ENCODE measurements at places on chromosomes 3 and 15.

DNA sequence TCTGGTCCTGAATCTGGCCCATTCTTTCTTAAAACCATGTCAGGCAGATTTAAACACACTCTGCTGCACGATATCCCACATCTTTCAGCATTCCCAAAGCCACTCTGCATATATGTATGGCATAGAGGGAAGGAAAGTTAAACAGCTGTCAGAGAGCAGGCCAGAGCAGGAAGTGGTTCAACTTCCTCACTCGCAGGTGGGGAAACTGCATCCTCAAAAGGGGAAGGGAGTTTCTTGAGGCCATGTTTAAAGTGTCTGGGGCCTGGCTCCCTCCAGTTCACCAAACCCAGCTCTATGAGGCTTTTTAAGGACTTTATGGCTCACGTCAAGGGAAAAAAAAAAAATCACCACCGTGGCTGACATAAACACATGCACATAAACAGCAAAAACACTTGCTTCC, 123.1 kb downstream of the OPA1 start:
- DNase-seq = no peak

DNA sequence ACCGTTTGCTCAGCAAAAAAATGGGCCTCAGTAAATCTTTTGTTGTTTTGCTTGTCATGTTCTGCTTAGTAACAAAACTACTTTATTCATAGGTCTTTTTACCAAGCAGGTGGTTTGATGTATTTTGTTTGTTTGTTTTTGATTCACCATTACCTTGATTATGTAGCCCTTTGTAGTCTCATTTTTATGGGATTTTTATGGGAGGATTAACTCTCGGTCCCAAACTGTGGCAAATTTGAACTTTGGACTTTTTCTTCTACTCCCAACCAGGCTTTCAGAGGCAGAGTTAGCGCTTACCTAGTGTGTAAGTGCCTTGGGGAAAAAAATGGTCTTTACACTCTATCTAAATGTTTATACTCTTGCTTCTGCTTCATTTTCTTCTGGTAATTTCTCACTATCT, 276.7 kb upstream of the POU1F1 start:
- DNase-seq = no peak

GRCh38 chr3:72323773-72324172, 524.5 kb downstream of the SHQ1 start:
- DNase-seq = no peak

GRCh38 chr3:59925946-59926345, 876.1 kb upstream of the CFAP20DC start:
- no peak for DNase-seq

- no peak for DNase-seq
Observed at GRCh38 chr3:36700537-36701248, 63.7 kb downstream of the DCLK3 start.

DNA sequence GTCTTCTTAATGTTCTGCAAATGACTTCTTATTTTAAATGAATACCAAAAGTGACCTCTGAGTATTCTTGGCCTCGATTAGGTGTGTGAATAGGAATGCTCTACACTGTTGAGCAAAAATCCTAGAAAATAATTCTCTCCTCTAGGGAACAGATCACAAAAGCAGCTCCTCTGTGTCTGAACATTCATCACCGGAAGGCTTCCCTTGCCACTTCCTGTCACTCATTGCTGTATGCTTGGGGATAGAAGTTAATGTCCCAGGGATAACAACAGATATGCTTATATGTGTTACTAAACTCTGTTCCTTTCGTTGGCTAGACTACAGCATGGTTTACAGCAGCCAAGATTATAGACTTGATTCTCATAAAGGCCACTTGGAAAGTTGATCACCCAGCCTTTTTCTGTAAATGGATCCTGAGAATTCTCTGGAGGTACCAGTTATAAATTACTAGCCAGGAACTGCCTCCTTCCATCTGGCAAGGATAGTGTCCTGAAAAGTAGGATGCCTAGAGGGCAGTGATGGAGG, 16.0 kb upstream of the PTX3 start:
- no peak for DNase-seq

DNA sequence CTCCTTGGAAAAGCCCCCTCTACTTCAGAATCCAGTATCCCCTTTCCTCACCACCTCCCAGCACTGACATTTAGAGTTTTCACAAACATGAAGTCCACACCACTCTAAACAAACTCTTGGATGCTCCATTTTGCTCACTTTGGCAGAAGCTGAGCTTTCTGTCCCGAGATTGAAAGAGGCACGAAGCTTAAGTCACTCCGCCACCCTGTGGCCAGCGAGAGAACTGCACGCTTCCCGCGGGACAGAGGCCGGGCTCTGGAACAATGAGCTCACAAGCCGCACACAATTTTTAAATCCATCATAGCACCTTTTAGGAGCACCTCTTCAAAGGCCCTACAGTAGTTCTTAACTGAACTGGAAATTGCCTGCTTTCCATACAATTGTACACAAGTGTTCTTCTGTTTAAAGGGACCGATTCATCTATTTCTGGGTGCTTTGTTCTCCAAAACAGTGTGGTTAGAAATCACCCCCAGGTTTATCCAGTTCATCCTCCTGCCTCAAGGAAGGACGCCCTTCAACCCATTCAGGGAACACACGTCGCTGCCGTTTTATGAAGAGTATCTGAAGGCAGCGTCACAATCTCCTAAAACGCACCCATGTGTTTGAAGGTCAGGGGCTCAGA, 226.1 kb downstream of the VPS13C start:
- DNase-seq = peak; percentile 9

DNA sequence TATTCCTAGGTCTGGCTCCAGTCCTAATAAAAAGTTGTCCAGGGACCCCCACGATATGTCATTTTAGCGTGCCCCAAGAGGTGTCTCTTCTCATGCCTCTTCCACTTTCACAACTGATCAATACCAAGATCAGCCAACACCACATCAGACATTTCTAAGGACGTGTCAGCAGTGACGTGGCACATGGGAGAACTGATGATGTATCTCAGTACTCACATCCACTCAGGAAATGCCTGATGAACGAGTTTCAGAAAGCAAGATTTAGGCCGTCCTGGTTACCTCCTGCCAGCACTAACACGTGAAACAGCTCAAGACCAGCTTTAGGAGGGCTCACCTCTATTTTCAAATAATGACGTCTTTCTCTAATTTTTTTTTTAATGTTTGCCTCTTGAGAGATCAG, 19.6 kb downstream of the VGLL4 start:
- DNase-seq = no peak

DNA sequence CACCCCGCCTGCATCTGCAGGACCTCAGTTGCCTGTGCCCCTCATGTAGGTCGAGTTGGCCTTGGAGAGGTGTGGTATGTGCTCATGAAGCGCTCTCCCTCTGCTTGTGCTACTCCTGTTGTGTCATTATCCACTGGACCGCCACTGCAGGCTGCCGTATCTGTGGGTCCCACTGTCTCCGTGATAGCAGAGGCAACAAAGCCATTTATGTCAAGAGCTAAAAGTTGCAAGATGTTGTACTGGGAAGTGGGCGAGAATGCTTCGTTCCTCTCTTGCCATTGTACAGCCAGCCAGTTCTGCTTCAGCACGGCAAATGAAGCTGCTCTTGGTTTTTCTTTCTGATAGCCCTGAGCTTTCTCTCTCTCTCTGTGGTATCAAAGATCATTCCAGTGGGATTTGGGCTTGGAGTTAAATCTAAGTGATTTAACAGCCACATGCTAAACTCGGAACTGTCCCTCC, 89.0 kb downstream of the TMEM212 start:
- DNase-seq = no peak

DNA sequence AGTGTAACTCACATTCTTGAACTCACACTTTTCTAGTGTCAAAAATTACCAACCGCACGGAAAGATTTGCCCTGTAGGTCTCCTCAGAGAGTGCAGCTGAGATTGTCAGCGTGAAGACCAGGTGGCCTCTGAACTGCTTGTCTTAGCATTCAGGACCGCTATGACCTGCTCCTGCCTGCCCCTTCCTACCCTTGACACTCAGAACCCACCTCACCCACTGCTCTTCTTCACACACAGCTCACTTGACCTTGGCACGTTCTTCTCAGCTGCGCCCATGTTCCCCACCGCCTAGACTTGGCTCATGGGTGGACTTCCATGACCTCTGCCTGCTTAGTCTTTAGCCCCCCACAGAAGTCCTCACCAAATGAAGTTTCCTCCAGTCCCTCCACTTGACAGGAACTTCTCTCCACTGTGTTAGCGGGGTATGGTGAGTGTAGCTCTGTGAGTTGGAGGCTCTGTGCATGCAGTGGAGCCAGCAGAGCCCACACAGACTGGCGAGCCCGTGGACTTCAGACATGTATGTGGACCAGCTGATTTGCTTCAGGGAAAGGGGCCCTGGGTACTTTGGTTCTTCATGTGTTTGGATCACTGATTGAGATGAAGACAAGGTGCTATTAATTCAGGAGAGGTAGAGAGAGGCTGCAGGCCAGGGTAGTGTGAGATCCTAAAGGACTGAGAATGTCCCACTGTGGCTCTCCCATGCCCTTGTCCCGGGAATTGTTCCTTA, 221.3 kb downstream of the OPA1 start:
- no peak for DNase-seq

- no peak for DNase-seq
Observed at GRCh38 chr3:106913111-106913698, 464.0 kb upstream of the CCDC54 start.

DNA sequence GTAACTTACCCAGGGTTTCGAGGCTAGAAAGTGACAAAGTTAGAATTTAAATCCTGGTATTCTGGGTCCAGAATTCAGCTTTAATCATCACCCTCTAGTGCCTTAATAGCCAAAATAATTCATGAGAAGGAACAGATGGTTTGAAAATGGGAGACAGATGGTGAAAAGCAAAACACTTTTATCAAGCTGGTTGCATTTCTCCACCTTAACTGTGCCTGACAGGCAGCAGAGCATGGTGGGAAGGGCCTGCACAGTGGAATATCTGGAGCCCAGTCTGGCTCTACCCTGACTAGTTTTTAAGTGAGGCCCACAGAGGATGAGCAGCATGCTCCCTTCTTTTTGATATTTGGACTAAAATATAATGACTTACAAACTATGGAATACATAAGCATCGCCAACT, 35.6 kb upstream of the RASGRP1 start:
- DNase-seq = no peak

DNA sequence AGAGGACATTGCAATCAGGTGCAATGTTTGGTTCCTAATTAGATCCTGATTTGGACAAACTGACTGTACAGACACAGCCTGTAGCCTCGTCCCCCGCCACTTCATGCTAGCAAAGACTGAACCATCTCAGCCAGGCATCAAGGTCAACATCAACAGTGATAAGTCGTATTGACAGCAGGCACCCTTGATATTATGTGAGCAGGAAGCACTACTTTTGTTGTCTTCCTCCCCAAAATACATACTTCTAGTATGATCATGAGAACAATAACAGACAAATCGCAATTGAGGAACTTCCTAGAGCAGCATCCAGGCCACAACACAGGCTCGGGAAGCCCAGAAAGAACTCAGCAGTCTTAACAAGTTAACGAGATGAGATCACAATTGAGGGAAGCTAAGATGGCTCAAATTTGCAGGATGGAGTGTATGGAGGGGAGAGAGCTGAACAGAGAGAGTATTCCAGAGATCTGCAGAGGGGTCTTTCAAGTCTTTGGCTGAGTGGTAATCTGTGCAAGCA, 20.4 kb downstream of the TGM5 start:
- no peak for DNase-seq

GRCh38 chr3:72888546-72889309, 882 bp downstream of the GXYLT2 start:
- no peak for DNase-seq

DNA sequence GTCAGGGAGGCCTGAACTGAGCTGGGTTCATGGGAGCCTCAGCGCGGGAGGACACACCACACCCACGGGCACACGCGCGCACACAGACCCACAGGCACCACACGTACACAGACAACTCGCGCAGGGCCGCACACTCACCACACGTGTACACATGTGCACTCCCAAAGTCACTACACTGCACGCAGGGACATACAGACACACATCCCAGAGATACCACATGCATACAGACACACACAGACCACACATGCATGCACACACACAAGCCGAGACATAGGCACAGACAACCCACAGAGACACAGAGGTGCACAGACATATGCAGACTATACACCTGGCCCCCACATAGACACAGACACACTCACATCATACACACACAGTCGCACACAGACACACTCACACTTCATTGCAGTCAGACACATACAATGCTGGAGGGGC, 1.1 kb upstream of the MGLL start:
- DNase-seq = no peak

DNA sequence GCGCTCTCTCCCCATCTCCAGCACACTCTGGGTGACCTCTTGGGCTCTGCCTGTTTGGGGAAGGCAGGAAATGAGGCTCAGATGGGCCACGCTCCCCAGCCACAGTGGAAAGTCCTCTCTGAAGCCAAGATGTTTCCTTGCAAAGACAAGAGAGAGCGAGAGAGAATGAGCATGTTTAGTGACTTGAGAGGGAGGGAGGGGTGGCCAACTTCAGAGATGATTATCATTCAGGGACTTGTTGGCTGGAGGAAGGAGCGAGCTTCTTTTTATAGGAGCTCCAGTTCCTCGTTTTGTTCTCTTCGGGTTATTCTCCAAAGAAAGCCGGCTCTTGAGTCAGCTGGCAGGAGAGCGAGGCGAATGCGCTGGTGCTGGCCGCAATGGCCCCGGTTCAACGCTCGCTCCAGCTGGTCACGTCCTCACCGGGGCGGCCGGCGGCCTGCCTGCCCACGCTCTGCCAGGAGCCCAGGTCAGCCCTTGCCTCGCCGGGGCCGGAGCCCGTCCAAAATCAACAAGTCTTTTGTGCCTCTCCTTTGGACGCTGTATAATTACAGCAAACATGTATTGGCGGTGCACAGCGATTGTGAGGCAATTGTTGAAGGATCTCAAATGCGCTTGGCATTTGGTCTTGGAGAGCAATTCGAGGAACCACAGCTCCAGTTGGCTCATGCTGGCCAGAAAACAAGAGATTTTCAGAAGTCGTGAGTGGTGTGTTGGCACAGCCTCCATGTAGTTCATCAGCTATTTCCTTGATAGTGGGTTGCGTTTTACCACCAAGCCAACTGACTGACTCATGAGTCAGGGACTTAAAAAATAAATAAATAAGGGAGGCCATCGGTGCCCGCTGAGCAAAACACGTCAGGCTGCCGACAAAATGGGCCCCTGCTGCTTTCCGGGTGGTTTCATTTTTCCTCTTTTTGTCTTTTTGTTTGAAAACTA, 288.6 kb downstream of the UACA start:
- peak; percentile 22 for DNase-seq

Data from activated CD8-positive, alpha-beta memory T cell treated with anti-CD3 and anti-CD28 coated beads for 1 hour (primary cell).